SW 1271 (cell line): ENCODE measurements at places on chromosomes 5 and 9.
A peak's percentile ranks its signal among the peaks of the same experiment; 100 is the strongest.

DNA sequence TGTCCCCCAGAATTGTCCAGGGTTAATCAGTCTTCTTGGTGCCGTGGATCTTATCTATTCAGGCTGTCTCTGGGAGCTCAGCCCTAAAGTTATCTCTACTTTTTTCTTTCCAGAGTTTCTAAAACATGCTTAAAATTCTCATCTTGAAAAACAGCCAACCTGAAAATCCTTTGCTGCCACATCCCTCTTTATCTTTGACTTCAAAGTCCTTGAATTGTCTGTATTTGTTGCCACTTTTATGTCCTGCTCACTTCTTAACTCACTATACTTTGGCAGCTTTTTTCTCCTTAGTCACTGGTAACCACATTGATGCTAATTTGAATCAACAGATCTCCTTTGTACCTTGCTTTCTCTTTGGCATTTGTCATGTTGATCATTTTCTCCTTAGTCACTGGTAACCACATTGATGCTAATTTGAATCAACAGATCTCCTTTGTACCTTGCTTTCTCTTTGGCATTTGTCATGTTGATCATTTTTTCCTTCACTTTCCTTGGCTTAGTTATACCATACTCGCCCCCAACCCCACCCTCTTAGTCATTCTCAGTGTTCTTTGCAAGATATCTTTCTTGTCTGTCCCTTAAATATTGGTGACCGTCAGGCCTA is 8.5 kb downstream of the DMXL1 start:
- no peak for DNase-seq

GRCh38 chr5:132325691-132326090 is 31.5 kb downstream of the SLC22A4 start:
- DNase-seq, result no peak

- DNase-seq, result no peak
Measured at GRCh38 chr5:97422678-97423077, 239.6 kb upstream of the RIOK2 start.

DNA sequence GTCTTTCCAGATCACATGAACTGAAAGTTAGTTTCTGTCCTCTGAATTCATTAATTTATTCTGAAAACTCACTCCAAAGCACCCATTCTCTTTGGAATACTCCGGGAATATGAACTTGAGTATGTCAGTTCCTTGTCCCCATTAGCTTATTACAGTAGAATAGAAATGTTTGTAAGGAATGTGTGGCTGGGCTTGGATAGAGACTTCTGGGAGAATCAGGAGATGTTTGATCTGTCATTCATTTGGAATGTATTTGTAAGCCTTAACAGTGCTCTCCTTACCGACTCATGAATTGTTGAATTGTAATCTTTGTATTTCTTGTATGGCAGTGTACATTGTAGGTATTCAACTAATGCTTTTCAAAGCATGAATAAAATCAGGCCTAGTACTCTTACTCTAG is 548.4 kb downstream of the LRRC70 start:
- DNase-seq, result no peak

GRCh38 chr5:127979475-127979874 is 104.1 kb upstream of the SLC12A2 start:
- DNase-seq, result no peak

GRCh38 chr5:107430071-107430625 is 240.6 kb downstream of the EFNA5 start:
- no peak for DNase-seq

DNA sequence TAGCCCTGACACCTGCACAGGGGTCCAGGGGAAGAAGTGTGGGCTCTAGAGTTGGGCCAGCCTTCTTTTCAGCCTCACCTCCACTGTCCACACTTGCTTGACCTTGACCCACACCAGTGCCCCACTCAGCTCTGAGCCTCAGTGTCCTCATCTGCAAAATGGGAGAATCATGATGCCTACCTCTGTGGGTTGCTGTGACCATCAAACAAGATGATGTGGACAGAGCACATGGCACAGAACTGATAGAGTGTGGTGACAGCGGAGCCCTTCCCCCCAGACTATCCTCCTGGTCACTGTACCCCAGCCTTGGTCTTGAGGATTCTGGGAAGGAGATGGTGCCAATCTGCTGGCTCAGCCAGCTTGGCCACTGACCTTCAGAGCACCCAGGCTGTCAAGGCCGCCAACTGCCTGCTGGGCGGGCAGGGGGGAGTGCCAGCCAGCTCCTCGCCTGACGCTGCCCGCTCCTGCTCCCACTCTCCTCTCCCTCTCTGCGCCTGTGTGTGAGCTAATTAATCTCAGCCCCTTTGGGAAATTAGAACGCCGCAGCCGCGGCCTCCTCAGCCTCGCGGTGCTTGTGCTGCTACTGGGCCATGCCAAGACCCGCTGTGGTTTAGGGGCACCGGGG is 16.7 kb downstream of the CXXC5 start:
- DNase-seq, result no peak

DNA sequence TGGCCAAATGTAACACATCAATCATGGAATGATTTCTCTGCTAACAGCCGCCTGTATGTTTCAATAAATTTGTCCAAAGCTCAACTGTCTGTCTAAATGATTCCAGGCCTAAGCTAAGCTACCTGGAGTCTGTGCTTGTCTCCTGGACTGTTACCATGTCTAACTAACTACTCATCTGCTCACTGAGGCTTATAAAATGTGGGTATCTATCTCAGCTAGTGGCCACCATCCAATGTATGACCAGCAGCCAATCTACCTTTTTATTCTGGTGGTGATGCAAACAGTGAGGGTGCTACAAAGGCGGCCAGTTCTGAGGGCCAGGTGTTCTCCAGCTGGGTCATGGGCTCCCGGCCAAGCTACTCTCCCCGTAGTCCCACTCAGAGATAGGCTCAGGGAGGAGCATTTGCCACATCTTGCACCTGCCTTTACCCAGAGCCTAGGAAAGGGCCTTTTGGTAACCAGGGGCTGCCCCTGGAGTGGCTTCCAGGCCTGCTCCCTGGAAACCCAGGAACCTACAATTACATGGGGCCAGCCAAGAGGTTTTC is 59.1 kb downstream of the PFDN1 start:
- DNase-seq, result no peak

- DNase-seq, result no peak
Measured at GRCh38 chr5:168479166-168479565, 7.1 kb upstream of the RARS1 start.

DNA sequence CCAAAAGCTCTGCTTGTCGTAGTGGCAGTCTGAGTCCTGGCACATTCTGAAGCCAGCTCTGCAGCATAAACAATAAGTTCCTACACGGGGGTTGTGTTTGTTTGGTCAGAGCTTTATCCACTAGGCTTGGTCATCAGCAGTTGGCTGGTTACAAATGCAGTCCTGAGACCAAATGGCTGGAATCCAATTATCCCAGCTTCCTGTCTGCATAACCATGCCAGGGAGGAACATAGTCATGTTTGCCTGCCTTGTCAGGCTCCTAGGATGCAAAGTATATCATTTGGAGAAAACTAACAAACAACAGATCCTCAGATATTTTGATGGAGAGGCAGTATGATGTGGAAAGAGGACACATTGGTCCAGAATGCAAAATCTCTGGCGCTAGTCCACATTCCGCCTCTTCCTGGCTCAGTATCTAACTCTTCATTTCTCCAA is 85.8 kb downstream of the FBXO38 start:
- no peak for DNase-seq

DNA sequence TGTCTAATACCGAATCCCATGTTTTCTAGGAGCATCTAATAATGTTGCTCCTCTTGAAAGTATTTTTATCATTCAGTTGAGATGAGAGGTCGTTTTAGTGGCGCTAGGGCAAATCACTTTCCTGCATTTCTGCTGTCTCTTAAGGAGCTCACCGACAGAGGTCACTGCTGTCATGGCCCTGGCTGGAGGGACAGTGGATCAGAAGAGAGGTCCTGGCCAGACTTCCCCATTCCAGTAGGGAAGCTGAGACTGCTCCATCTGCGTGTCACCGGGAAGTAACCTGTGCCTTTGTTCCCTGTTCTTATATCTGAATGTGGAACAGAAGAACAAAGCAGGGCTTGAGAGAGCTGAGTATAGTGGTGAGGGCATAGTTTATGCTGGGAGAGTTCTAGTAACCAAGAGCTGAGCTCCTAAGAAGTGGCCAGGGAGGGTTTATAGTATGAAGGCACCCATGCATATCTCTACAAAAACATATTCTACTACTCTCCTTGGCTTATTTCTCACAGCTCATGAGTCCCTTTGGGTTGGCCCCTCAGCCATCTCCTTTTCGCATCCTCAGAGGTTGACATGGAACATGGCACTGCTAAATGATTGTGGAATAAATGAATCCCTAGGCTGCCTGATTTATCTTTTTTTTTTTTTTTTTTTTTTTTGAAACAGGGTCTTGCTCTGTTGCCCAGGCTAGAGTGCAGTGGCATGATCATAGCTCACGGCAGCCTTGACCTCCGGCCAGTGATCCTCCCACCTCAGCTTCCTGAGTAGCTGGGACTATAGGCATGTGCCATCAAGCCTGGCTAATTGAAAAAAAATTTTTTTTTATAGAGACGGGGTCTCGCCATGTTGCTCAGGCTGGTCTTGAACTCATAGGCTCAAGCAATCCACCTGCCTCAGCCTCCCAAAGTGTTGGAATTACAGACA is 27.2 kb downstream of the ATP6V0E1 start:
- peak; percentile 39 for DNase-seq

GRCh38 chr9:6944093-6944551 is 186.3 kb downstream of the KDM4C start:
- DNase-seq, result no peak

- no peak for DNase-seq
Measured at GRCh38 chr5:52448111-52448510, 339.6 kb upstream of the ITGA1 start.

DNA sequence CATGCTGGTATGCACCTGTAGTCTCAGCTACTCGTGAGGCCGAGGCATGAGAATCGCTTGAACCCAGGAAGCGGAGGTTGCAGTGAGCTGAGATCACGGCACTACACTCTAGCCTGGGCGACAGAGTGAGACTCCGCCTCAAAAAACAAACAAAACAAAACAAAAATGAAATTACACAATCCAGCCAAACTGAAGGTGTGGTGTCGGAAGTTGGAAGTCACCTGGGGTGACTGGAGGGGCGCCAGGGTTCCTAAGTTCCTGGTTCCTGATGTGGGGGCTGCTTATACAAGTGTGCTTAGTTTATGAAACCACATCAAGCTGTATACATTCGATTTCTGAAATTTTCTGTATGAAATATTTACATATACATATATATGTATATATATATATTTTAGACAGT is 3.7 kb upstream of the DOLPP1 start:
- no peak for DNase-seq

GRCh38 chr5:141716009-141716408 is 34.0 kb upstream of the ARAP3 start:
- no peak for DNase-seq

- DNase-seq, result no peak
Measured at GRCh38 chr5:172420235-172420939, 33.9 kb downstream of the SH3PXD2B start.

DNA sequence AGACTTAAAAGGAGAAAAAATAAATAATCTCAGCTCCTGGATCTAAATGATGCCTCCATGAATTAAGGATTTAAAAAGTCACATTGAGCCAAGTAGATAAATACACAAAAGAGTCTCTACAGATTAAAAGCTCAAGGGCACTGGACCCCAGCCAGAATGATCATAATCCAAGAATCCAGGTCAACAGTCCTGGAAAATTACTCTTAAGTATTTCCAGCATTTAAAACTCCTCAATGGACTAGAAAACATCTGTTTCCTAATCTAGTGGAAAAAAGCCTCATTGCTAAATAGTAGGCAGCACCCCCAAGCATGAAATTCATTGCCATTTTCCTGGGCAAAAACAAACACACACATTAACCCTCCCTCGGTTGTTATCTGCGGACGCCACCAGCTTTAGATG is 96.8 kb downstream of the FRMD3 start:
- DNase-seq, result no peak

- no peak for DNase-seq
Measured at GRCh38 chr5:72612810-72613209, 105.6 kb upstream of the ZNF366 start.

DNA sequence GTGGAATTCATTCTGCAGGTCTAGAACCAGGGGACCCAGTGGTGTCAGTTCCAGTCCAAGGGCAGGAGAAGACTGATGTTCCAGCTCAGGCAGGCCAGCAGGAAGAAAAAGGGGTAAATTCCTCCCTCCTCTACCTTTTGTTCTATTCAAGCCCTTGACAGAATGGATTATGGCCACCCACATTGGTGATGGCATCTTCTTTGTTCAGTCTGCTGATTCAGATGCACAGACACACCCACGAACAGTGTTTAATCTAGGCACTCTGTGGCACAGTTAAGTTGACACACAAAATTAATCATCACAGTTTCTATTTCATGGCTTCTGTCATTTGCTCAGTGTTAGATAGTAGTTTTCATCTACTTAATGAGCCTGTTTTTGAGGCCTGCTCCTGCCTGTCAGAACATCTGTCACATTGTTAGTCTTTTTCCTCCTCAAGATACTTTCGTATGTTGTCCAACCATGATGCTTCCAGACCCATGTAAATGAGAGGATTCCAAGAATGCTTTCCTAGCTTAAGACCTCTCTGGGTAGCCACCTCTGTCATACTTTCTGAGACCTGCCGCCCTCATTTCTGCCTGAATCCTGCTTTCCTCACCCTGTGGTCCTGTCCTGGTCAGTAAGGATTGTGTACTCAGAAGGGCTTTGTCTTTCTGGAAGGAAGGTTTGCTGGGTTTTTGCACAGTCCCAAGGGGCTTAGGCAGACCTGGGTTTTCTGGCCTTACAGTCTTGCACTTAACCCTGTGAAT is 72.5 kb downstream of the SPIN1 start:
- no peak for DNase-seq

GRCh38 chr9:119868694-119869093 is 499.5 kb upstream of the BRINP1 start:
- no peak for DNase-seq

GRCh38 chr9:3920604-3921582 is 379.0 kb downstream of the GLIS3 start:
- DNase-seq, result no peak

- no peak for DNase-seq
Measured at GRCh38 chr9:95496687-95497086, 20.1 kb downstream of the PTCH1 start.

DNA sequence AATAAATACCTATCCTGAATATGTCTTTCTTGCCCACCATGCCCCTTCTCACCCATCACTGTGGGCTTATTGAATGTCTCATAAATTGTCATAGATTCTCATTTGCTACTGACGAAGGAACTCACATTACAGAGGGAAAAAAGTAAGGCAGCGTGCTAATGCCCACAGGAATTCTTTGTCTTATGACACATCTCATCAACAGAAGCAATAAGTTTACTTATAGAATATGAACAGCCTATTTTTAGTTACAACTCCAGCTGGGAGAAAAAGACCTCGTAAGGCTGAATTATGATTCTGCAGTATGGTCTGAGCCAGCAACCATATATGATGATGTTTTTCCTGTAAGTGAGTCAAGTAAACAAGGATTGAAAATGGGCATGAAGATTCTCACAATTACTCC is 22.4 kb upstream of the ATG10 start:
- no peak for DNase-seq

- DNase-seq, result no peak
Measured at GRCh38 chr9:93697352-93698139, 121.2 kb downstream of the PHF2 start.
